NCI-H446 (cell line): ENCODE measurements at places on chromosomes 1 and 21.

- DNase-seq = no peak
Observed at GRCh38 chr1:99600782-99601181, 45.1 kb upstream of the PALMD start.

DNA sequence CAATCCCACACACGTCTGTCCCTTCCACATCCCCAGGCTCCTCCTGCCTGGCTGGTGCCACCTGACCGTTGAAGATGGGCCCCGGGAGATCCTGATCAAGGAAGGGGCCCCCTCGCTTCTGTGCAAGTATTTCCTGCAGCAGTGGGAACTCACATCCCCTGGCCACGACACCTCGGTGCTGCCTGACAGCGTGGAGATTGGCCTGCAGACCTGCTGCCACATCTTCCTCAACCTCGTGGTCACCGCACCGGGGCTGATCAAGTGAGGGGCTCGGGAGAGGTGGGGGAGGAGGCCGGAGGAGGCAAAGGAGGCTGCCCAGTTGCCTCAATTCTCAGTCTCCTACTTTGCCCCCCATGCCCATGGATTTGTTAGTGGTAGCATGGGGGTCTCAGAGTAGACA, 5.6 kb downstream of the NCDN start:
- DNase-seq = no peak

- no peak for DNase-seq
Observed at GRCh38 chr21:46425571-46425970, 33.1 kb upstream of the DIP2A start.

GRCh38 chr1:2942410-2942809, 78.9 kb upstream of the ACTRT2 start:
- no peak for DNase-seq

DNA sequence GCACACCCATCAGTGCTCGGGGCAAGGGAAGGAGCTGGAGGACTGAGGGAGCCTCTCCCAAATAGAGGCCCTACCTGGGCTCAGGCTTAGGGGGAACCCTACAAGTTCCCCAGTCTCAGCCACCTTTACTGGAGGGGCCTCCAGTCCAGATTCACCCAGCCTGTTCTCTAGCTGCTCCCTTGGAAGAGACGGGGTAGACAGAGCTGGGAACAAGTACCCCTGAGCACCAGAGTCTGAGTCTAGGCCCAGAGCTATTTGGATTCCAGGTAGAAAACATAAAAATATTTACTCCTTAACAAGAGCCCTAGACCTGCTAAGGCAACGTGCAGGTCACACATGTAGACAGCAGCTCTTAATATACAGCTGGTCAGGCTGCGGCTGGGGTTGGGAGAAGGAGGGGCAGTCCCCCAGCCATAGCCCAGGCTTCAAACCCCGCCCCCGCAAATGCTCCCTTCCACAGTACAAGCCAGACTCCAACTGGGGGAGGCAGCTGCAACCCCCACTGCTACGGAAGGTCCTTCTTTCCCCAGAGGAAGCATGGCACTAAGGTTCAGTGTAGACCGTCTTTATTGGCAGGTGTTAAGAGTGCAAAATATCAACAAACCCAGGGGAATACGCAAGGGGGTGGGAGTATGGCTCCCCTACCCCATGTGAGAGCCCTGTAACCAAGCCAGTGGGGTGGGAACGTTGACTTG, 8.0 kb downstream of the TENT5B start:
- DNase-seq = no peak

DNA sequence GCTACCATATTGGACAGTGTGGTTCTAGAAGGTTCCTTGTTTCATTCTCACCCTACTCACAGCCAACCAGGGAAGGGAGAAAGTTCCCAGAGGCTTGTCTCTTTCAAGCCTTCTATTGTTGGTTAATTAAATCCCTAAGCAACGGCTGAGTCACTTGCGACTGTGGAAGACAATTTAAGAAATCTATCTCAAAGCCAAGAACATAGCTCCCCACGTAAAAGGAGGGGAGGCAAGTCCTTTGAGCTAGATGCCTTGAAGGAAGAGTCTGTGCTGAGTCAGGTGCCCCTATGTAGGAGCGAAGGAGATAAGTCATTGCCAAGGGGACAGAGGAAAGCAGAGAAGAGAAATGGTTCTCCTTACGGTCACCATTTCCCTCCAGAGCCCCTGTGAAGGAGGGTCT, 79.4 kb upstream of the PPP2R5A start:
- DNase-seq = no peak

DNA sequence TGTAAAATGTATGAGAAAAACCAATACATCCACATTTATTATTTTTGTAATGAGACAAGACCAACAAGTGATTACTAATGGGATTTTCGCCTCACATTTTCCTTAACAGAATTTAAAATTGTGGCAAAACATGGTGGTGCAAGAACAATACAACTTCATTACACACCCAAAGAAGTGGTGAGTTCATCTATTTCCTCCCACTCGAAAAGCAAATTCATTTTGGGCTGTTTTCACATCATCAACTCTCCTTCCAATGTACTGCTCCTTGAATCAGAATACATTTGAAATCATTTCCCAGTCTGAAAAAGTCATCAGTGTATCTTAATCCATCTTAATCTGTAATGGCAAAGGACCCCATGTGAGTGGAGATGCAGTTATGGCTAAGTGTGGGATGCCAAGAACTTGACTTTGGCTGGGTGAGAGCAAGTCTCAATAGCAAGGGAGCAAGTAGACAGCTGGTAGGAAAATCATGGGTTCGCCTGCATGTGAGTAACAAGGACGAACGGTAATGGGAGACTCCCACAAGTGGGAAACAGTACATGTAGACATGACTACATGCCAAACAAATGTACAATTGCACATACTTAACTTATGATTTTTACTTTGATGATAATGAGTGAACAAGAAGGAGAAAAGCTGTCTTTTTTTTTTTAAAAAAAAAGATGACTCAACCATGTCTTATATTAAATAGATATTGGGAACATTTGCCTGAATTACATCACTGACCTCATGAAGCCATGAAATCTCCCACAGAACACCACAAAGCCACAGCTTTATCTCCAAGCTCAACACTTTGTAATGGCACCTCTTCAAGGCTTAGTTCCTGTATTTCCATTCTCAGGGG, 46.0 kb downstream of the RUNX1 start:
- no peak for DNase-seq

GRCh38 chr1:27026621-27027574, 14.2 kb upstream of the TENT5B start:
- no peak for DNase-seq
